ENCODE measurements at places on chromosomes 3 and 15.

DNA sequence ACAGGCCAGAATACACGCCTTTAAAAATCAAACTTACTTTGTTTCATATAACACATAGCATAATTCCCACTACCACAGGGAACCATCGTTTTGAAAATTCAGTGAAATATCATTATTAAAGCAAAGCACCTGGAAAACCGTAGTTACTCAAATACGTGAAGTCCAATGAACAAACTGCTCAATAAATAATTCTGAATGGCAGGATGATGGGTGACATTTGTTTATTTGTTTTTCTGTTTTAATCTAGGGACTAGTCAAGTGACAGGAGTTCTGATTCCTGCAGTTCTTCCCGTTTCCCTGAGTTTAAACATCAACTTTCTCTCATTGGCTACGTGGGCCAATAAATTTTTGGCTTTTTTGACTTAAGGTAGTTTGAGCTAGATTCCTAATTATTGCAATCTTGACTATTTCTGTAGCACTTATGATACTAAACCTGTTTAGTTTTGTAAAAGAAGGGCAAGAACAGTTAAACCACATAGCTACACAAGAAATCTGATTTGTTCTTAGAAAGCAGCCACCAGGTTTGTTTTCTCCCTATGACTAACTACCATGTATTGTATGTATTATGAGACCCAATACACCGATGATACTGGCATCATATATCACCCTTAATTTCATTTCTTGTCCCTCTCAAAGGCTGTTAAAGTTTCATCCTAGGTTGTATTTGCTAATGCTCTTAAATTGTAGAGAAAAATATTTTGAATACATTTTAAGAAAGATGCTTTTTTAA is 411.2 kb downstream of the SHQ1 start:
- no peak for DNase-seq

- no peak for DNase-seq
Observed at GRCh38 chr3:143450632-143451031, 331.1 kb downstream of the CHST2 start.

- no peak for DNase-seq
Observed at GRCh38 chr3:183572935-183573334, 17.4 kb upstream of the KLHL6 start.

GRCh38 chr3:171077261-171077660 is 50.7 kb upstream of the SLC2A2 start:
- DNase-seq, result no peak

- no peak for DNase-seq
Observed at GRCh38 chr15:44186705-44187104, 8.4 kb downstream of the FRMD5 start.

DNA sequence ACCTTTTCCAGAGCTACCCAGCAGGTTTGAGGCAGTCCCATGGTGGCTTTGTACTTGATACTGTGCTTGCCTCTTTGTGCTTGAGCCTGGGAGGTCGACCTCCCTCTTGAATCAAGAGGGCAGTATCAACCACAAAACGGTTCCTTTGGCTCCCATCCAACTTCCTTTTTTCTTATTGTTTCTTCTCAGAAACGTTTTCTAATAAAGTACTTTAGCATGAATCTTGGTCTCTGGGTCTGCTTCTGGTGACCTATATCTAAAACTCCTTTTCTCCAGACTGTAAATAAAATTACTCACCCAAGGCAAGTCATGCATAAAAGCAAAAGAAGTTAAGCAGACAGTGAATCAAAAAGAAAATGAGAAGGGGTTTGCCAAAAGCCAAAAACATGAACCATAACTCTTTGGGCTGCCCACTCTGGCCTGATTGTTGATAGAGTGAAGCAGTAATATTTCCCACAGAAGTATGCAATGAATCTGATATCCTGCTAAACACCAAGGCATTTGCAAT is 112.2 kb upstream of the SLC4A7 start:
- DNase-seq, result no peak

GRCh38 chr15:67833710-67834511 is 5.9 kb downstream of the RNU6-1 start:
- DNase-seq, result no peak

GRCh38 chr3:194375473-194376240 is 6.1 kb upstream of the LRRC15 start:
- DNase-seq, result no peak

DNA sequence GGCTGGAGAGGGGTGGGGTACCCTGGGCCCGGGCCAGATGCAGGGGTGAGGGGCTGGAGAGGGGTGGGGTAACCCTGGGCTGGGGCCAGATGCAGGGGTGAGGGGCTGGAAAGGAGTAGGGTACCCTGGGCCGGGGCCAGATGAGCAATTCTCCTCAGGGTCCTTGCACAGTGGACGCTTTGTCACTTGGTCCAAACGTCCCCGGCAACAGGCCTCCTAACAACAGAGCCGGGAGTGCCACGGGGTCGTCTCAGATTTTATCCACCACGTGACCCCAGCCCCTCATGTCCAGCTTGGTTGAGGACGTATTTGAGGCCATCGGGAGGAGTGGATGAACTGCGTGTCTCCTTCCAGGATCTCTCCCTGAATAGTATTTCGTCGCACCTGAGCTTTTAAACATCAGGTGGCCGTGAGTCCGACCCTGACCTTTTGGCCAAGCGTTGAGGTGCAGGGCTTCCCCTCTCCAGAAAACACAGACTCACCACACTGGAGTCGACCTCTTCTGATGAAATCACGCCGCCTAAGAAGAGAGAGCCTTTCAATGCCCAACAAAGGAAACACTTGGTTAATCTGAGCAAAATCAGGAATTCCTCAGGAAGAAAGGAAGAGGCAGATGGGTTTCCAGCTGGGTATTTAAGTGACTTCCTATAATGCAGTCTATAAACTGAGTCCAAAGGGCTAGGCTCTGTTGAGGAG is 12.8 kb upstream of the LRRC15 start:
- DNase-seq, result no peak

DNA sequence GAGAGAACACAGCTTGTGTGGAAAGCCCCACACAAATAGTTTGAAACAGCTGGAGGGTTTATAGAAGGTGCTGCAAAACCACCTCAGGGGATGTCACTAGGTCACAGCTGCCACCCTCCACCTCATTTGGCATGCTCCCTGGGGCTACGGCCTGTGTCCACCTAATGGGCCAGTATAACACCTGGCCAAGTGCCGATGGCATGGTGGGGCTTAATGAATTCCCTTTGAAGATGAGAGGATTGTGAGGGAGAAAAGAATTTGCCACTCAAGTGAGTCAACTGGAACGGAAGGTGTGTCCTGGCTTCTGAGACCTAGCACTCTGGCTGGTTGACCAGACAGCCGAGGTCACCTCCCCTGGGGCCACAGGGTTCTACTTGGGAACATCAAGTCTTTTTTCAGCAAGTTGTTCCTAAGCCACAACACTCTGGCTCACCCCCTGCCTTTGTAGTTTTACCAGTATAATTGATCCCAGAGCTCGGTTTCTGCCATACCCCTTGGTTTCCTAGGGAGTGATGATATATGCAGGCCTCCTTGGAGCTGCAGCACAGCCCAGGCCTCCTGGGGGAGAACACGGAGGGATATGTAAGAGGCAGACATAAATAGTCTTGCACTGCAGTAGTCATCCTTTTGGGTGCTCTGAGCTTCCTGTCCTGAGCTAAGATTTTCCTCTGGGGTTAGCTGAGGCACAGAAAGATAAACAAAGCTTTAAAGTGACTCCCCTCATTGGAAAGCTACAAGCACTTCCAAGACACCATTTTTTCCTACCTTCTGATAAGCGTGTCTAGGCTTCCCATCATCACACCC is 178.2 kb upstream of the LPP start:
- DNase-seq, result no peak

GRCh38 chr3:67017211-67017610 is 19.1 kb downstream of the KBTBD8 start:
- DNase-seq, result no peak

- DNase-seq, result no peak
Observed at GRCh38 chr3:74267131-74267530, 347.3 kb downstream of the CNTN3 start.

- DNase-seq, result no peak
Observed at GRCh38 chr3:20546636-20547035, 360.6 kb upstream of the SGO1 start.

- DNase-seq, result no peak
Observed at GRCh38 chr15:71085809-71086208, 29.5 kb upstream of the THSD4 start.

- no peak for DNase-seq
Observed at GRCh38 chr15:61084944-61085367, 144.1 kb downstream of the RORA start.

GRCh38 chr3:160129459-160130061 is 95.7 kb upstream of the C3orf80 start:
- no peak for DNase-seq

DNA sequence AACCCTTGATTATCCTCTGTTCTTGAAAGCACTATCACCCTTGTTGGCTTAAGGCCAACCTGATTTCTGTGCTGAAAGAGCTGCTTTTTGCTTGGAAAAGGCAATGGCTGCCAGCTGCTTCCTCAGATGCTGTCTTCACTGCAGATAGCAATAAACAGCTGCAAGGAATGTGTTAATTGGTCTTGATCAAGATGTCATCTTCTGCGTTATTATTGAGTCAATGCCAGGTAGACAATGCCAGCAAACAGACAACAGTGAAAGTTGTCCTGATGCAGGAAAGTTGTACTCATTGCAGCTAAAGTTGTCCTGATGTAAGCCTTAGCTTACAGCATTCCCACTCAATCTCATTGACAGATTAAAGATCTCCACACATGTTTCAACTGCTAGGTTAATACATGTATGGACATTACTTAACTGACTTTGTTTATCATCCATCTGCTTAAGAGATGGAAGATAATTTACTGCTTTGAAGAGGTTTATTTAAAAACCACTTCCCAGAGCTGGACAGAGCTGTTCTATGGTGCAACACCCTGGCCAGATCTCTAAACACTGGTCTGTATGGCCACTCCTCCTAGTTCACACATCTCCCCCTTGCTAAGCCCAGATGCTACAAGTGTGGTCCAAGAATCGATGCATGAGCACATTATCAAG is 251.0 kb upstream of the MCTP2 start:
- DNase-seq, result no peak

DNA sequence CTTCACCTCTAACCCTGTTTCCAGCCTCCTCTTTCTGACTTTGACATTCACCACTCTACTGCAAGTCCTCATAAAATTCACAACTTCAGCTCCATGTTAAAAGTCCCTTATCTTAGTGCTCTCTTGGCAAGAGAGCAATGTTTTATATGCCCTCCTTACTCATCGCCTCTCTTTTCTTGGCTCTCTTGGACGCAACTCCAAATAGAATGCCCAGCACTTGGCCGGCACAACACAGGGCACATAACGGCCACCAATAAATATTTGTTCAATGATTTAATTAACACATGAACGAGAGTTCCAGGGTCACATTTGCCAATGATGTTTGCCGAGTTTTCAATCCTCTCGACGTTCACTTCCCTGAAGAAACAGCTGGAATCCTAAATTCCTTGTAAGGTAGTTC is 401.4 kb downstream of the ROBO1 start:
- DNase-seq, result no peak

DNA sequence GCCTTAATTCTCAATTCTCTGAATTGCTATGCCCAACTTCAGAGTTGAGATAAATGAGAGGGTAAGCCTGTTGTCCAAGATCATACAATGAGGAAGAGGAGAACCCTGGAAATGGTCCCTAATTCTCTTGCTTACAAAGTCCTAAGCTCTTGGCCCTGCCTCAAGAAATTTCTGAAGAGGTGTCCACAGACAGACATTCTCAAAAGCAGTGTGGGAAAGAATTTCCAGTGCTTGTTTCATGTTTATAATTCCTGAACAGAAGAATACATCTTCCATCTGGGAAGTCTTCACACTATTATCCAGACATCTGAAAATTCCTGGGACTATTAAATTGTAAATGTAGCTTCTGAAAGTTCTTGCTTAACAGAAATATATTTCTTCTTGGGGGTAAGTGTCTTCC is 166.8 kb upstream of the LRTM1 start:
- DNase-seq, result no peak

- DNase-seq, result no peak
Observed at GRCh38 chr3:105747696-105748095, 121.1 kb downstream of the CBLB start.

GRCh38 chr15:55737373-55737772 is 5.6 kb downstream of the PRTG start:
- DNase-seq, result no peak

DNA sequence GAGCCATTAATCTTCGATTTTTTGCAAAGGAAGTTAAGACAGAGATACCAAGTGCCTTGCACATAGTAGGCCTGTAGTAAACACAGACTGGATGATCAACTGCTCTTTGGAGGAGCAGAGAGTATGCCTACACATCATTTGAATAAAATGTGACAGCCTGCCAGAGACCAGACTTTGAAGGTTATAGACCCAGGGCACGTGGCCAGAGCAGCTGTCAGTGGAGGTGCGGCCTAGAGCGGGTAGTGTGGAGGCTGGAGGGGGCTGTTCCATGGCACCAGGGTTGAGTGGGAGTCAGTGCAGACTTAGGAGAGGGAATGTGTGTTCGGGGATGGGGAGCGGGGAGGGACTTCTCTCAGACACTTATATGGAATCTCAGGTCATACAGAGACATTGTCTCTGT is 80.8 kb downstream of the SMAD3 start:
- DNase-seq, result peak; percentile 65

DNA sequence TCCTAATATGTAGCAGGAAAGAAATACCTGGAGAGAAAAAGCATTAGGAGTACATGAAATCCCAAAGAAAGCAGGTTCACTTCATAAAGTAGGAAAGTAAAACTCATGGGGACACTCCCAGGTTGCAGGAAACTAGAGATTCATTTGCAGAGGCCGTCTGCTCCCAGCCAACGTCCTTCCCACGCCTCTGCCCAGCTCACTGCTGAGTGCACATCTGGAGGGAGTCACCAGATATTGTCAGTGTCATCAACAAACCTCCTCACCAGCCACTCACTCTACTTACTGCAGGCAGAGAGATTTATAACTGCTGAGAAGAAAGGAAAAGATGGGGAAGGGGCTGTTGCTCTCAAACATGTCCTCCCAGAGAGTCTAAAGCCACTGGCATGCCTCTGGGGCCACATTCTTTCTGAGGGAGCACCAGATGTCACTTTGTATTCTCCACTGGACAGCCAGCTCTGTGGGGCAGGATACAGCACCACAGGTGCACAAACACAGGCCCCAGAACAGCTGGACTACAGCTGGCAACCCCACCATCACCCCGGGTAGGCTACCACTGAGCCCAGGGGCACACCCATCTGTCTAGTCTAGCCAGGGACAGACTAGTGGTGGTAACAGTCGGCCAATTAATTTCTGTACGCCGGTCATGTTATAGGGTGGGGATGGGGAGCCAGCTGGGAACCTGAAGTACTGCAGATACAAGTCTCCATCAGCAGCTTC is 64.5 kb downstream of the NPTN start:
- no peak for DNase-seq

GRCh38 chr3:1087066-1087560 is 5.7 kb upstream of the CNTN6 start:
- peak; percentile 83 for DNase-seq

DNA sequence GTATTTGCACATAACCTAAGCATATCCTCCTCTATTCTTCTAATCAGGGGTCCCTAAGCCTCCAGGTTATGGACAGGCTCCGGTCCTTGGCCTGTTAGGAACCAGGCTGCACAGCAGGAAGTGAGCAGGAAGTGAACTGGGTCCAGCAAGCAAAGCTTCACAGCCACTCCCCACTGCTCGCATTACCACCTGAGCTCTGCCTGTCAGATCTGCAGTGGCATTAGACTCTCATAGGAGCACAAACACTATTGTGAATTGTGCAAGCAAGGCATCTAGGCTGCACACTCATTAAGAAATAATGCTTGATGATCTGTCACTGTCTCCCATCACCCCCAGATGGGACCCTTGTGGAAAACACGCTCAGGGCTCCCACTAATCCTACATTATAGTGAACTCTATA is 9.8 kb downstream of the MSL2 start:
- peak; percentile 20 for DNase-seq

- no peak for DNase-seq
Observed at GRCh38 chr3:45887759-45888511, 1.6 kb downstream of the CCR9 start.

- no peak for DNase-seq
Observed at GRCh38 chr15:36605604-36606263, 26.3 kb downstream of the CDIN1 start.

Data from mucosa of gallbladder (tissue), 1 donor.